Smooth muscle cell of the umbilical artery (primary cell): ENCODE measurements at places on chromosomes 13 and 19. TPM values are rescaled to one million over a fixed set of nuclear protein-coding genes. Genes with fewer than 3 reads are reported as not detected.

JUND gene
- total RNA-seq = 89.7 and 124 TPM in 2 replicates

CNN1 gene
- 29.5 and 106 TPM in 2 replicates for total RNA-seq

ZNF835 gene
- total RNA-seq = 0.09 and 0.30 TPM in 2 replicates

ZNF610 gene
- 3.3 and 4.5 TPM in 2 replicates for total RNA-seq

MAG gene
- not detected in 2 replicates for total RNA-seq

B3GNT8 gene
- 0.30 and 0.88 TPM in 2 replicates for total RNA-seq

KANK2 gene
- total RNA-seq = 165 and 167 TPM in 2 replicates

FGF22 gene
- not detected in 2 replicates for total RNA-seq

RETN gene
- total RNA-seq = not detected in 2 replicates

CGB8 gene
- total RNA-seq = not detected in 2 replicates

NLRP5 gene
- not detected in 2 replicates for total RNA-seq

NLRP11 gene
- total RNA-seq = not detected in 2 replicates

LILRA1 gene
- total RNA-seq = not detected in 2 replicates

SELENOW gene
- 124 and 232 TPM in 2 replicates for total RNA-seq

SPRED3 gene
- 2.1 and 7.3 TPM in 2 replicates for total RNA-seq

KLF1 gene
- not detected in 2 replicates for total RNA-seq

FAM83E gene
- 0.30 and 0.88 TPM in 2 replicates for total RNA-seq

SLC17A7 gene
- total RNA-seq = not detected in 2 replicates

CGB5 gene
- not detected in 2 replicates for total RNA-seq

SLITRK1 gene
- total RNA-seq = not detected in 2 replicates

ZNF560 gene
- 1.5 and 5.8 TPM in 2 replicates for total RNA-seq

TMC4 gene
- under 0.01 and 0.60 TPM in 2 replicates for total RNA-seq

VMAC gene
- 3.5 and 5.0 TPM in 2 replicates for total RNA-seq

TNPO2 gene
- total RNA-seq = 35.6 and 65.1 TPM in 2 replicates

SIGLEC10 gene
- not detected in 2 replicates for total RNA-seq
